Testis (tissue), 5 donors: ENCODE measurements at places on chromosomes 7 and 10.
A peak's percentile ranks its signal among the peaks of the same experiment; 100 is the strongest.

DNA sequence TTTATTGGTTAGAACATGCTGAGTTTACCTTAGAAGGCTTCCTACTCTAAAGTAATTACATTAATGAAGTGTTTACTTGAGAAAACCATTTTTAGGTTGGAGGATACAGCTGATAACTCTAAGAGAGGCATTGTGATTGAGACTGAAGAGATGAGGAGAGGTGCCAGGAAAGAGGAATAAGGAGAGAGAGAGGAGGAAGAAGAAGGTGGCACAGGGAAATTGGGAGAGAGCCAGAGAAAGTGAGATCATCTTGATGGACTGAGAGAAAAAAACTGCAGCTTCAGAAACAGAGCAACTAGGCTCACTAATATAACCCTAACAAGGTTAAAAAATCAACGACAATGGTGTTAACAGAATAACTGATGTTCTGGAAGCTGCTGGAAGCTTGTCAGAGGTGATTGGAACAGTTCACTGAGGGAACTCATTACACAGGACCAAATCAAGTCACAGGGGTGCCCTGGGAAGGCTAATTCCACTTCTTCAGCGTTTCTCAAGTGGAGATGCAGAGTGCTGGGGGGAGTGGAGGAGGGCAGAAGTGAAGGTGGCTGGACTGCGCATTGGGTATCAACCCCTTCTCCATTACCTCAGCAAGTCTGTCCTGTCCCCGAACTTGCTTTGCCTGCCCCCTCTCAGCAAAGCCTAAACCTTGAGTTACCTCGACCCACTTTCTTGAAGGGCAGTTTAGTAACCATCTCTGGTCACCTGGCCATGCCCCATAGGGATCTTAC lies 6.9 kb upstream of the SORBS1 start:
- no peak for DNase-seq

- DNase-seq: peak; percentile 34
These were observed 4.1 kb upstream of the TAS2R5 start for GRCh38 chr7:141785706-141786552.

GRCh38 chr7:103082497-103082896 lies 7.6 kb downstream of the ARMC10 start:
- DNase-seq: no peak

DNA sequence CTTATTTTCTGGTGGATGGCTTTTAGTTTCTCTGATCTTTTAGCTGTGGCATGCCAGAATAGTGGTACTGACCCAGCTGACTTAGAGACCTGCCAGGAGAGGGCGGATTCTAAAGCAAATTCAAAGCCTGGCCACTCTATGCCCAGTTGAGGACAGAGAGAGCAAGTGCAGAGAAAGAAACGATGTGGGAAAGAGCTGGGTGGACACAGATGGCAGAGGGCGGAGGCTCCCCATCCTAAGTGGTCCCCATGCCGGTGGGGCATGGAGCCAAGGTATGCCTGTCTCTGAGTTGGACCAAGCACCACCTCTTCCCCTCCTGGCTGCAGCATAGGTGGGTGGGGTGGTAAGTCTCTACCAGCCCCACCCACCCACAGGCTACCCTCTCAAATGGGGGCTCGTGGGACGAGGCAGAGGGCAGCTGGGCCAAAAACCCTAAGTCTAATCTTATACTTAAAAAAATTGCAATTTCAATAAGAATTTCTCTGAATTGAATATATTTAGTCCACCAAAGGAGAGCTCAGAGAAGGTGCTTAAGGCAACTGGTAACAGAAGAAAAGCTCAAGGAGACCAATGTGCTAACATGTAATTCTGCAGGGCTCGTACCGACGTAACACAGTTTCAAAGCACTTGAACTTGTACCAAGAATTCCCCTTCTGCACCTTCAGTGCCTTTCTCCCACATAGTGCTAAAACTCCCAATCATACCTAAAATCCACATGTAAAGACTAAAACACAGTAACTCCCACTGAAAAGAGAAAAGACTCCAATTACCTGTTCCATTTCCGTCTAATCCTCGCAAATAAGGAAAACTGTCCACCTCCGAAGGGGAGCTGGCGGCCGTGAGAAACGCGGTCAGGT lies 85.7 kb upstream of the NMT2 start:
- DNase-seq: no peak

GRCh38 chr7:1550005-1550845 lies 5.8 kb downstream of the TMEM184A start:
- no peak for DNase-seq

GRCh38 chr7:75854233-75854632 lies 24.6 kb upstream of the RHBDD2 start:
- DNase-seq: no peak

GRCh38 chr7:94701555-94701973 lies 45.6 kb upstream of the SGCE start:
- DNase-seq: no peak

GRCh38 chr7:75943864-75944263 lies 28.9 kb downstream of the POR start:
- no peak for DNase-seq

DNA sequence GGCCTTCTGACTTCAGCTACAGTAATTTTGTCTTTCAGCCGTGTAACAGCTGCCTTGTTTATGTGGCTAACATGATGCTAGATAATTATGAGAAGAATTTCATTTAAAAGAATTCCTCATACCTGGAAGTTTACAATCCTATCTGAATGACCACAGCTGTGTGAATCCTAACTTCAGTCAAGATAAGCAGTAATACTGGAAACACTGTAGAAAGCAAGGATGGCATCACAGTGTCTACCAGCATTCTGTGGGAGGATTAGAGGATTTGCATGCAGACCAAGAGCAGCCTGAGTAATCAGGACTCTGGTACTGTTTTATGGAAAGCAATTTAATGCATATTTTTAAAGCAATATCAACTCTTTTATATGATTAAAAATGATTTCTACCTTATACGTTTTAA lies 282.4 kb downstream of the EXOC4 start:
- no peak for DNase-seq

- DNase-seq: no peak
These were observed 105.1 kb downstream of the NRP1 start for GRCh38 chr10:33229252-33229948.

DNA sequence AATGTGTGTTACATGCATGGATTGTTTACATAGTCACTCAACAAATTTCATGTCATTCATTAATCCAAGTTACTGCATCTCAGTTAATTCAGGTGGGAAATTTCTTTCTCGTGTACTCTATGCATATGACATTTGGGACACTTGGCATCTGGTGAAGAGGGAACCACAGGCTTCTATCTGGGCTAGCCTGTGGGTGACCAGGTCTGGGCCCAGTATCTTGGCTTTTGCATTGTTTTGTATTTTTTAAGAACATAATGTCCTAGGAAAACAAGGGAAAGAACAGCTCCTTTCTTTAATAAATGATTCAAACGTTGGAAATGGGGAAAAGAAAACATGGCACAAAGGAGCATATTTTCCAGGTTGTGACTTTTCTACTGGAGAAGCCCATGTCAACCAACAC lies 331.1 kb downstream of the WDR11 start:
- DNase-seq: no peak

DNA sequence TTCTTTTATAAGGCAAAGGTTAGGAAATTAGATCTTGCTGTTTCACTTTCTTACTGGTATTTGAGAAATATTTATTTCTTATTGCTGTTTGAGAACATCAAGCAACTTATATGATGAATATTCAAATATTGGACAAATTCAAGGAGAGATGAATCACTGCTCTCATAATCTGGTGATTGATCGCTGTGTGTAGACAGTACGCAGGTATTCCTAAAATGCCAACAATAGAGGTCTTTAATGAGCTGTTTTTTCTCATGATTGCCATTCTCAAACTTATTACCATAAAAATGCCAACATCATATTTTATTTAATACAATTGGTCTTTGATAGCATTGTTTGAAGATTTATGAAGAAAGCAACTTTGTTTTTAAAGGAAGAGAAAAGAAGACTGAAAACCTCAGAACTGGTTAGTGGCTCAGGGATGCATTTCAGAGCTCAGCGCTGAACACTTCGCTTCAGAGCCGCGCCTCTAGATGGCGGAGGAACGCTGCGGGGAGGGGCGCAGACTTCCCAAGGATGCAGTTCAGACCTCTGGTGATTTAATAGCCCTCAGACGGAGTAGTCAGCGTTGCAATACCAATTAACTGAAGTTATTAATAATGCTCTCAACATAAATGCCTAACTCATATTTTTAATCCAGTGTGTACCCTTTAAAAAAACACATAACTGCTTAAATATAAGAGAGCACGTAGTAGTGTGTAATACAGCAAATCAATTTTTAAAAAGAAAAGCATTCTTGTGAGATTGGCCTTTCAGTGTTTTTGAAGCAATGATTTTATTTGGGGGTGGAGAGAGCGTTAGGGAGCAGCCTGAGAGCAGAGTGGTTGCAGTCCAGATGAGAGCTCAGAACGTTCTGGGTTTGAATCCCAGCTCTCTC lies 38.5 kb upstream of the STEAP4 start:
- peak; percentile 66 for DNase-seq

- peak; percentile 70 for DNase-seq
These were observed 208.3 kb downstream of the PPP1R3A start for GRCh38 chr7:113710310-113711096.

DNA sequence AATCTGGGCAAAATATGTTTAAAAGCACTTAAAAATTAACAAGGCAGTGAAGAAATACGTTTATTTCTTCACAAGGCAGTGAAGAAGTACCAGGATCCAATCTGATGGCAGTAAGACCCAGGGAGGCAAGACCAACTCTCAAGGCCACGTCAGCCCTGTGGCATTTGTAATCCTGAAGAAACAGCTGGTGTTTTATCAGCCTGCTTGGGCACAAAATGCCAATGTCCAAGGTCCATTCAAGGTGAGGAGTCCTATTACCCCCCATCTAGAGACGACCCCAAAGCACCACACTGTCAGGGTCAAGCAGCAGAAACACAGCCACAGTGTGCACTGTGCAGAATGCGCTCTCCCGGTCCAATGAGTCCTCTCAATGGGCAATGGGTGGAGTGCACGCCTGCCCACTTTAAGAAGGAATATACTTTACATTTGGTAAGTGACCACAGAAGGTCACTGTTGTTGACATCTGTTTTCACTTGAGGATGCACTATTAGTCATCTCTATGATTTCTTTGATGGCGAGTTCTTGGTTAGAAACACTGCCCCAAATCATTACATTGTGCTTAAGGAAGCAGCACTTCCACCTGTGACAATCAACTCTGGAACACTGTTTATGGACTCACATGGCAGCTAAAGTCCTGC lies 12.8 kb downstream of the CPXM2 start:
- DNase-seq: no peak

GRCh38 chr7:32616625-32617024 lies 121.3 kb downstream of the AVL9 start:
- DNase-seq: no peak

DNA sequence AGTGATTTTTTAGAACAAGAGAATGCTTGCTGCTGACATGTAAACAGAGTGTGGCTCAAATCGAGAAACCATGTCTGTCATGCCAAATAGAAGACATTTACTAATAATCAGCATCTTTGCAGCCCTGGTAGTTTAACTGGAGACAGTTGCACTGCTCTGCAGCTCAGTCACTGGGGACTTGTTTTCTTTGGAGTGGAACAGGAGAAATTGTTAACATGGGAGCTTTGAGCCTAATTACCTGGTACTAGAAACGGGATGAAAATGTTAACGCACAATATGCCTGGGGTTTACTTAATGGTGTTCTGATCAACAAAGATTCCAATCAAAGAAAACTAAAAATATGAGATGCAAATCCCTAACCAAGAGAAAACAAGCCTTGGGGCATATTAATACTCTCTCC lies 153.5 kb downstream of the NRP1 start:
- no peak for DNase-seq

DNA sequence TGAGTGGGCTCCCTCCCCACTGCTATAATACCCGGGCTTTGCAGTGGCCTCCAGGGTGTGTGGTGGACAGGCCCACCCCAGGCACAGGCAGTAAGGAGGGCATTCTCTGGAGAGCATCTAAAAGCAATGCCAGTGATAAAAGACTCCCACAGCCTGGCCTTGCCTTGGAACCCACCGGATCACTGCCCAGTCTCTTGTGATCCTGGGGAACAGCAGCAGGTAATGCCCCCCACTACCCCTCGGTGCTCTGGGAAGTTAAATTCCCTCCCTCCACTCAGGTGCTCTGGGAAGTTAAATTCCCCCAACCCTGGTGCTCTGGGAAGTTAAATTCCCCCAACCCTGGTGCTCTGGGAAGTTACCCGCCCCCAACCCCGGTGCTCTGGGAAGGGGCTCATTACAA lies 565.2 kb downstream of the TCERG1L start:
- DNase-seq: no peak

GRCh38 chr7:41540601-41541000 lies 162.3 kb downstream of the INHBA start:
- DNase-seq: no peak

DNA sequence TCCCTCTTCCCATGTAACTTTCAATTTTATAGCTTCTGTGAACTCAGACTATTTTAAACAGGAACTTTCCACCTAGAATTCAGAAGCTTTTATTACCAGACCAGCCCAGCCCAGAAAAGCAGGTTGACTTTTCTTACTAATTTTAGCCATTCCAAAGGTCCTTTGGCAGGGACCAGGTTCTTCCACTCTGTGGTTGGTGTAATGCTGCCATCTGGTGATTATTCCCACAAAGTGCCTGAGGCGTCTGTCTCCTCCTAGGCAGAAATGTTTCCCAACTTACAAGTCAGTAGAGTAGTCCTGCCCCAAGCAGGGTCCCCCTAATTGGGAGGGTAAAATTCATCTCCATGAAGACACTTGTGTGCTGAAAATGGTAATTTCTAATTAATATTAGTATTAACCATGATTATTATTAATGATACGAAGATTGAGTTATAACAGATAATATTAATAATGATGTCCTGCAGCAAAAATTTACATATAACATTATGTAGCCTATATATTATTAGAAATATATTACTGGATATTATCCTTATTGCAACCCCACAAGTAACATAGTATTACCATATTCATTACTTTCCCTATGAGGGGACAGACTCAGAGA lies 53.0 kb upstream of the PPP1R17 start:
- peak; percentile 70 for DNase-seq

DNA sequence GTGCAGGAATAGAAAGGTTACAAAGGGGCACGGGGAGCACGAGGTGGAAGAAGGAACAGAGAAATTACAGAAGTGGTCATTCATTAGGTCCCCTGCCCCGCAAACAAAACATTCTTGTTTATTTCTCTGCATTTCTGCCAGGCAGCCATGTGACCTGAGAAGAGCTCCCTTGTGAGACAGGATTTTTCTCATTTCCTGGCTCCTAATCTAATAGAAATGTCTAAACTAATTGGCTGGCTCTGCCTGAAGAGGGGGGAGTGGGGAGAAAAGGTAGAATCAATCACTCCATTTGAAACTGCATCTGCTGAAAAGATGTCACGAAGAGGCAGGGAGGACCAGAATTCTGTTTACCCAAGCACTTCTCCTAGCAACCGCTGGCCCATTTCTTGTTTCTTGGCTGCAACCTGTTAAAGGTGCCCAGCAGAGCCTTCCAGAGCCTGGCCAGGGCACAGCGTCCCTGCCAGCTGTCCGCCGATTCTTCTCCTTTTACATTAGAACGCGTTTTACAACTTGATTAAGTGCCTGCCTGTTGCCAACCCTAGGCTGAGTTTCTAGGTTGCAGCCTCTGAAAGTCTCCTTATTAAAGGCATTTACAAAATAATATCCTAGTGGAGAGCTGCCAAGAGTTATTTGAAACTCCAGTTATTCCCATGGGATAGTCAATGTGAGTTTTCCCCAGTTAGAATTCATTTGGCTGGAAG lies 1227.6 kb downstream of the TYW1 start:
- DNase-seq: peak; percentile 25
